NCI-H1092 (cell line): ENCODE measurements at places on chromosomes 2 and 18.

DNA sequence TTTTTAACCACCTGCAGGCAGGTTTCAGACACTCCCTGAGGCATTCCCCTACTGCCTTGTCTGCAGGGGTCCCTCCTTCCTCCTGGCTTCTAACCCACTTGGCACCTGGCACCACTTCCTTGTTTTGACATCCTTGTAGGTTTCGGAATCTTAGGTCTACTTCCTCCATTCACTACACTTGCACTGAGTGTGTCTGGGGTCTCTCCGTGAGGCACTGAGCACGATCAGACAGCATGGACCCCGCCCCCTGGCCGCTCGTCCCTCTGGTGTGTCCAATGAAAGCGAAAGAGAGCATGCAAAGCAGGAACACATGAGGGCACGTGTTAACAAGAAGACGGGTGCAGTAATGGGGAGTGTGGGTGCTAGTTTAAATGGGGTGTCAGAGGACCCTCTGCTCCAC is 63.8 kb downstream of the HAUS1 start:
- no peak for DNase-seq

DNA sequence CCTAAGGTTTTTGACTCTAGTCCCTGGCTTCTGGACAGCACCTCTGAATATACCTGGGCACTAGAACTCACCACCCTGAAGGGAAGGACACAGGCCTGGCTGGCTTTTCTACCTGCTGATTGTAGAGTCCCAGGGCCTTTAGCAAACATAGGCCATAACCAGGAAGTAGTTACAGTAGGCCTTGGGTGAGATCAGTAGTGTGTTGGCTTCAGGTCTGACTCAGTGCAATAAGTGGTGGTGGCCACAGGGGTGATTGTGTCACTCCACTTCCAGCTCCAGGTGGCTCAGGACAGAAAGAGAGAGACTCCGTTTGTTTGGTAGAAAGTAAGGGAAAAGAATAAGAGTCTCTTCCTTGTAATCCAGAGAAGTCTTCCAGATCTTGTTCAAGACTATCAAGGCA is 101.7 kb upstream of the LGALSL start:
- DNase-seq: no peak

DNA sequence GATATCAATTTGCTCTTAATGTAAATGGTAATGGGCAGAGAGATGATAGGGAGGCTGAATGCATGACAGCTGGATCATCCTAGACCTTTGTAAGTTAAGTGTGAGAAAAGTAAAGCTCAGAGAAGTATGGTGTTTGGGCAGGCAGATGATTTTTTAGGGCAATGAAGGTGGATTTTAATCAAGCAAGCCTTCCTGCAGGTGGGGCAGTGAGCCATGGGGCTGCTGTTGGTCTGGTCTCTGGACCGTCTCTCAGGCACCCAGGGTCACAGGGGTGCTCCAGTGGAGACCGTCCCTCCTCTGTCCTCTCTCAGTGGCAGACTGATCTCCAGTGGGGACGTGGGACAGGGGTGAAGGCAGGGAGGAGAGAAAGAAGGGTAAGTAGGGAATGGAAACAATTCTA is 69.8 kb upstream of the STK17B start:
- DNase-seq: no peak

DNA sequence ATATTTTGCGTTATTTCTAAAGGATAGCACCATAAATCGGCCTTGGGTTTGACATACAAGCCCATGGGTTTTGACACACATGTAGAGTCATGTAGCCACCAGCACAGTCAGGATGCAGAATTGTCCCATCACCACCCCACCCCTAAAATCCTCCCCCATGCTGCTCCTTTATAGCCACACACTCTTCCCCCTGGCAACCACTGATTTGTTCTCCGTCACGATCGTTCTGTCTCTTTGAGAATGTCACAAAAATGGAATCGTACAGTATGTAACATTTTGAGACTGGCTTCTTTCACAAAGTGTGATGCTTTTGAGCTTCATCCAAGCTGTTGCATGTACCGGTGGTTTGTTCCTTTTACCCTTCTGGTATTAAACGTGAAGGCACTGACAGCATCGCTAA is 39.1 kb downstream of the CRACDL start:
- DNase-seq: no peak
